ENCODE measurements at places on chromosomes 4 and X.

DNA sequence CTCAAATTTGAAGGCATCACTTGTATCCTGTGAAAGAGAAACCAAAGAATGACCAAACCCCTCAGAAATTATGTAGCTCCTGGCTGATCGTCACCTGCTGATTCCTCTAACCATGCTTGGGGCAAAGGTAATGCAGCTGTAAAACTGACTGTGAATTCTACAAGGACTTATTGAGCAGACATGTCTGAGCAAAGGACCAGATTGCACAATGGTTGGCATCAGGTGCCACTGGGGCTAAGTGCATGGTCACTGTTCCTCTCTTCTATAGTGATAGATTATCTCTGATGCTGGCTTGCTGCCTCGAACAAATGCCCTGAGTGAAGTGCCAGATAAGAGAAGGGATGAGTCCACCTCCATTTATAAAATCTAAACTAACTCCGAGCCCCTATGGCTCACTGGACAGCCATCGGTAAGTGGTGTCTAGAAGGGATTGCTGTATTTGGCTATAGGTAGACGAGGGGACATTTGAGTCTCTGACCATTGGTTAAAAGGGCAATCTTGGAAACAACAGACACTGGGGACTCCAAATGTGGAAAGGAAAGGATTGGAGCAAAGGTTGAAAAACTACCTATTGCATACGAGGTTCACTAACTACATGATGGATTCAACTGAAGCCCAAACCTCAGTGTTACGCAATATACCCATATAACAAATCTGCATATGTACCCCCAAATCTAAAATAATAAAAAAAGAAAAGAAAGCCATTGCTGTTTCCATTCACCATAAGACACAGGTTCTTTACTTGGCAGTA lies 110.7 kb upstream of the IGSF1 start:
- DNase-seq, result no peak

DNA sequence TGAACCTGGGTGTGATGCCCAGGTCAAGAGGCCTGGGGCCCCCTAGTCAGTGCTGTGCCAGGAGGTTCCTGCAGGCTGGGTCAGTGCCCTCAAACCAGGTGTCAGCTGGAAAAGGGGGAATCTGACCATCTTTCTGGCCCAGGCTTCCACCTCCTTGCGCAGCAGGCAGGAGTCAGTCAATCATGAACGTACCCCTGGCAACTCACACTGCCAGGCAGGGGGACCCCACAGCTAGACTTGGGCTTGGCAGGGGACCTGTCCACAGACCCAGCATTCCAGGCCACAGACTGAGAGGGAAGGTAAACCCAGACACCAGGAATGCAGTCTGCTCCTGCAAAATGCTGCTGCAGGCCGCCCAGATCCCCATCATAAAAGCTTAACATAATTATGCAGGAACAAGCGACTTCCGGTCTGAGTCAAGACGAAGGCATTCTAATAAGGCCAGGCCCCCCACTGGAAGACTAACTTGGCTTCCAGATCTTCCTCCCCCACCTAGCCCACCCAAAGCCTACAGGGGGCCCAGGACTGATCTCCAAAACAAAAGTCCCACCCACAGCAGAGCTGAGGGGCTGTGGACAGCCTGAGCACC lies 156.3 kb downstream of the BCOR start:
- no peak for DNase-seq

DNA sequence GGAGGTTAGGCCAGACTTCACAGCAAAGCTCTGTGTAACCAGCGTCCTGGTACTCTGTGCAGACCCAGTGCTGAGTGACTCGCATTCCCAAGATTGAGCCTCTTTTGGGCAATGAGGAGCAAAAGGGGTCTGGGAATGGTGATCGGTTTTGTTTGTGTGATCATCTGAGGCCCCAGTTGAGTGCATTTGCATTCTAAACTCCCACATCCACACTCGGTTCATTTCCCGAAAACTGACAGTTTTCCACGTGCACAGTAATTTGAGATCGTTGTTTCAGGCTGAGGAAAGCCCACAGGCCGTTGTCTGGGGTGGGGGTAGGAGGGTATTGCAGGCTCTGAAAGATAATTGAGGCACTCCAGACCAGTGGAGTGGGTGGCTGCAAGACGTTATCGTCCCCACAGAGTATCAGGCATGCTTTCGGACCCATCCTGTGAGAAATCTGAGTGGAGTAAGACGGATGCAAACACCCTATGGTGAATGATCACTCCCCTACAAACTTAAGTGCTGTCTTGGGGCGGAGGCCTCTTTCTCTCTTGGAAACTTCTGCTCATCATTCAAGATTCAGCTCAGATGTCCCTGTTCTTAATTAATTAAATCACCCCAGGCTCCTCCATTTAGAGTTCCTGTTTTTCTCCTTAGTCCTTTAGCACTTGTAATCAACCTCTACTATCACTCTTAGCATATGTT lies 96.1 kb downstream of the AFF1 start:
- DNase-seq, result no peak

DNA sequence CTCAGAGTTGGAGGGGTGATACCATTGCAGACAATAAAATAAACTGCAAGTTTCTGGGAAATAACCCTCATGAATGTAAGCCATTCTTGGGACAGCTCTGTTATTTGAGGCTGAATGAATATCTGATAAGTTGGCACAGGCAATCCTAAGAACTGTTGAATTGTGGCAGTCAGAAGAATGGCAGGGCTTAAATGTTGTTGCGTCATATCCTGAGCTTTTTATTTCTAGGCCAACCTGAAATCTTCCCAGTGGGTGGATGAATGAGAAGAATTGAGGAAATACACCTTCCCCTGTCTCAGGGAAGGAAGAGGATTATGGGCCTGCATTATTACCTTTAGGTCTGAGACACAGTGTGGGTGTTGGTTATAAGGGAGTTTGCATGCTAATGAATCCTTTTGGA lies 64.4 kb upstream of the C4orf54 start:
- no peak for DNase-seq

DNA sequence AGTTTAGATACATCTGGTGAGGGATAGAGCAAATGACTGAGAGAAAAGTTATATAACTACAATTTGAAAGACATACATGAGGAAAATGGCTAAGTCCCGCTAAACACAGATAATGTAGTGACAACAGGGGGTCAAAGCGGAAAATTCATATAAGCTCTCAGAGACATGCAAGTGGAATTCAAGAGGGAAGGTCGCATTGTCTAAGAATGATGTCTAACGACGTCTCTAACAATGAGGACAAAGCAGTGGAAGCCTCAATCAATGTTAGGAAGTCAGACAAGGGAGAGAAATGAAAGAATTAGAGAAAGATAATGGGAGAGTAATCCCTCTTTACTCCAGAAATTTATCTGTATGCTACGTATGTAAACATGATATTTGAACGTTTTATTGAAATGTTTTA lies 113.4 kb downstream of the ANTXR2 start:
- DNase-seq, result no peak

DNA sequence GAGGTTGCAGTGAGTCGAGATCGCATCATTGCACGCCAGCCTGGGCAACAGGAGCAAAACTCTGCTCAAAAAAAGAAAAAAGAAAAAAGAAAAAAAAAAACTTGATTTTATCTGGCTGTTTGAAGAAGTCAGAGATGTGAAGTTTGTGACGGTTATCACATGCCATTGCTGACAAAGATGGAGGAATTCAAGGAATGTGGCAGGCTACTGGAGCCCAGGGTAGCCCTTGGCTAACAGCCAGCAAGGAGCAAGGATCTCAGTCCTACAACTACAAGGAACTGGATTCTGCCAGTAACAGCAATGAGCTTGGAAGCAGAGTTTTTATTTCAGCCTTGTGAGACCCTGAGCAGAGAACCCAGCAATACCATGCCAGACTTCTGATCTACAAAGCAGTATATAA lies 24.3 kb upstream of the TET2 start:
- no peak for DNase-seq

- no peak for DNase-seq
These were observed 58.3 kb upstream of the CD99 start for GRCh38 chrX:2632533-2633504.

DNA sequence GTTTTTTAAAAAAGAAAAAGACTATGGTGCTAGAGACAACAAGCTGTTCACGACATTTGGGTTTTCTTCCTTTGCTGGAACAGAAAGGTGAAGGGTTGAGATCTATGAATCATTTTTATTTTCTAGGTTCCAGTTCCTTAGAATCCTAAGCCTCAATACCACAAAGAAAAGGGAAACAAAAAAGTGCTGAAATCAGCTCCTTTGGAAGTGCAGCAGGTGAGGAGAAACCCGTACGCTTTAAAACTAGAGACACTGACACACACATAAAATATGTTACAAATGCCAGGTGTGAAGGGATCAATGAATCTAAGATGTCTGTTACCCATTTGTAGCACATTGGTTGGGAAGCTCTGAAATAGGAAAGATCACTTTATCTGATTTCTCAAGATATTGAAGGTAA lies 125.2 kb downstream of the AREG start:
- no peak for DNase-seq

DNA sequence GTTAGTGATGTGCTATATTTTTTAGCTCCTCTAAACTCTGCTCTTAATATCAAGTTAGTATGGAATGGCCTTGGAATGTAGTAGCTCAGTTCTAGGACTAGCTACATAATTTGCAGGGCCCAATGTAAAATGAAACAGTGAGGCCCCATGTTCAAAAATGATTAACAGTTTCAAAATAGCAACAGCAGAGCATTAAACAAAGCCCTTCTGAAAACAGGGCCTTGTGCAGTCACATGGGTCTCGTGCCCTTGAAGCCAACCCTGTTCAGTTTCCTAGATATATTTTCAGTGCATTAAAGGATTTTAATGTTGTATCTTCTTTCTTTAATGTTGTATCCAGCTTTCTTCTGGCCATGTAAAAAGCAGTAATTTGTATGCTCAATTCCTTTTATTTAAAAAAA lies 82.1 kb downstream of the TASL start:
- no peak for DNase-seq

- no peak for DNase-seq
These were observed 93.3 kb upstream of the MAML3 start for GRCh38 chr4:140247237-140247636.

DNA sequence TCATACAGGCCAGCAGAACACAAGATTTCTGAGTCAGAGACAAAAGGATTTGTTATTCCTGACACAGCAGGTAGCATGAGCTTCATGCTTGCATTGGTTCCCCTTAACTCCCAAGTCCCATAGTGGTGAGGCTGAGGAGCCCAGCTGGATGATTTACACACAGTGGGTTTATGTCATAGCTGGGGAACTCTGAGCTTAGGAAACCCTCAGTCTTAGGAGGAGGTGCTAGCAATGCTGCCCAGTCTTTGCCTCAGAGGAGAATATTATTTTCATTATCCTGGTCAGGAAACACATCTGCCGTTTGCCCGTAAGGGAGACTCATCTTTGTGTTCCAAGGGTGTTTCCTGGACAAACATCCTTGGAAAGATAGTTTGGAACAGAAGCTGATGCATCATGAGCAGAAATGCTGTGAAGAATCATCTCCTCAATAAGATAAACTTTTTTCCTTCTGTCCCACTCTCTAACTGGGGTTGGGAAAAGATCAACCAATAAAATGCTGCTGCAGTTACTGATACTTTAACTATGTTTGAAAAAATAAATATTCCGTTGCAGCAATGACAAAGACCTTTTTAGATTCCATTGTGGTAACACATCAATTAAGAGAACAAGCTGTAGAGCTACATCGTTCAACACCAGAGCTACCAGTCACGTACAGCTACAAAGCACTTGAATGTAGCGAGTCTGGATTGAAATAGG lies 146.8 kb downstream of the DCLK2 start:
- no peak for DNase-seq
